Activated T-cell treated with anti-CD3 and anti-CD28 coated beads, Interleukin-2, amount 50 U/mL, for 4 hours (primary cell): ENCODE measurements at places on chromosomes 5 and 9.

GRCh38 chr5:71752441-71753190 is 33.5 kb downstream of the CARTPT start:
- no peak for DNase-seq

GRCh38 chr5:54249210-54250028 is 61.0 kb downstream of the ARL15 start:
- peak; percentile 24 for DNase-seq

- DNase-seq, result no peak
Measured at GRCh38 chr5:55650386-55650785, 61.7 kb downstream of the SLC38A9 start.

- no peak for DNase-seq
Measured at GRCh38 chr9:76624391-76625048, 139.7 kb upstream of the PCA3 start.

- DNase-seq, result no peak
Measured at GRCh38 chr5:104139840-104140239, 577.3 kb upstream of the NUDT12 start.

DNA sequence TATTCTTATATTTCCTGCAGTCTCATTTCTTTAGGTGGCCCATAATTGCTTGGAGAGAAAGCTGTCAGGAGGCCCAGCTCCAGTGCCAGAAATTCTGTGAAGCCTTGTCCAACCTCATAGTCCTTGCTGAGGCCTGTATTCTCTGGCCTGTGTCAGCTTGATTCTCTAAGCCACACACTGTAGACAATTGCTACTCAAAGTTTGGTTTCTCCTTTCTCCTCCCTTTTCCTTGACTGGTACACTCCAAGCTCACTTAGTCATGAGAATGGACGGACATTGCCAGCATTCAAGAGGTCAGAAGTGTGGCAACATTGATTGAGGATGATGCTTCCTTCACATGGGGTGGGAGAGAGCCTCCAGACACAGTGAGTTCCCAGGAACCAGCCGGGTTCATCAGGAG is 71.3 kb upstream of the CXCL14 start:
- DNase-seq, result no peak
